ENCODE measurements at places on chromosomes 5 and 9. TPM values are rescaled to one million over a fixed set of nuclear protein-coding genes. Genes with fewer than 3 reads are reported as not detected.

Gene ZNF300
- total RNA-seq = 4.2 TPM

GRCh38 chr9:19102631-19103345 is at the start of gene HAUS6:
Gene HAUS6, minus strand, starts transcription at chr9:19102904. Its CDS starts 253 bp downstream, at chr9:19102651.
- peak; percentile 97 for DNase-seq

- peak; percentile 56 for DNase-seq
These were observed 41.9 kb upstream of the FUBP3 start for GRCh38 chr9:130537346-130538050.

GRCh38 chr5:113068559-113068958 is 92.0 kb downstream of the DCP2 start:
- DNase-seq = no peak

Data from upper lobe of left lung (tissue), 6 donors.